ENCODE measurements at places on chromosomes 11 and 22. TPM values are rescaled to one million over a fixed set of nuclear protein-coding genes. Genes with fewer than 3 reads are reported as not detected.

The CHRNA10 gene
- total RNA-seq = 2.7 TPM

The HTR3A gene
- not detected for total RNA-seq

DNA sequence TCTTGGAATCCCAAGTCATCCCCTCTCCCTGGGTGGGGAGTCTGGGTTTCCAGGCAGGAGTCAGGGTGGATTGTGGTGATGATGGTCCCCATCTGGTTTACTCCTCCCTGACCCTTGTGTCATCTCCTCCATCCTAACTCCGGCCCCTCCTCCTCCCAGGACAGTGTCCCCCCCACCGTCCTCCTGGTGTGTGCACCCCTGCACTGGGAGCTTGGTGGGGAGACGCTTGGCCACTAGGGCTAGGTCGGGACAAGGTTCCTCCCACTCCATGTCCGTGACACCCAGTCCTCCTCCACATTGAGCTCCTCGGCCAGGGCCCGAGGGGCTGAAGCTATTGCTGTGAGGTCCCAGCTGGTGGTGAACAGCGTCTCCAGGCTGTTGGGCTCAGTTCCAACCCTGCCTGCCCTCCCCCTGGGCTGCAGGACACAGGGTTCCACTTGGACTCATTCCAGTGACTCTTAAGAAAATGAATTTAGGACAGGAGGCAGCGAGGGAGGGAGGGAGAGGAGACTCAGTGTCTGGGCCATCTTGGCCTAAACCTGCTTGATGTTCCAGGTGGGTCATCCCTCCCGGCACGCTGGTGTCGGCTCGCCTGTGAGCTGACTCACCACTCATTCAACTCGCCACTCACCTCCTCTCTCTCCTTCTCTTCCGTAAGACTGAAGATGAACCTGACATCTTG, 433.2 kb downstream of the TBC1D22A start:
- H3K4me1 ChIP-seq = no peaks in the 10 kb centered on the region
- DNase-seq = no peak
- no peak overlapping the region for H3K27ac ChIP-seq
- no peak overlapping the region for H3K4me3 ChIP-seq

DNA sequence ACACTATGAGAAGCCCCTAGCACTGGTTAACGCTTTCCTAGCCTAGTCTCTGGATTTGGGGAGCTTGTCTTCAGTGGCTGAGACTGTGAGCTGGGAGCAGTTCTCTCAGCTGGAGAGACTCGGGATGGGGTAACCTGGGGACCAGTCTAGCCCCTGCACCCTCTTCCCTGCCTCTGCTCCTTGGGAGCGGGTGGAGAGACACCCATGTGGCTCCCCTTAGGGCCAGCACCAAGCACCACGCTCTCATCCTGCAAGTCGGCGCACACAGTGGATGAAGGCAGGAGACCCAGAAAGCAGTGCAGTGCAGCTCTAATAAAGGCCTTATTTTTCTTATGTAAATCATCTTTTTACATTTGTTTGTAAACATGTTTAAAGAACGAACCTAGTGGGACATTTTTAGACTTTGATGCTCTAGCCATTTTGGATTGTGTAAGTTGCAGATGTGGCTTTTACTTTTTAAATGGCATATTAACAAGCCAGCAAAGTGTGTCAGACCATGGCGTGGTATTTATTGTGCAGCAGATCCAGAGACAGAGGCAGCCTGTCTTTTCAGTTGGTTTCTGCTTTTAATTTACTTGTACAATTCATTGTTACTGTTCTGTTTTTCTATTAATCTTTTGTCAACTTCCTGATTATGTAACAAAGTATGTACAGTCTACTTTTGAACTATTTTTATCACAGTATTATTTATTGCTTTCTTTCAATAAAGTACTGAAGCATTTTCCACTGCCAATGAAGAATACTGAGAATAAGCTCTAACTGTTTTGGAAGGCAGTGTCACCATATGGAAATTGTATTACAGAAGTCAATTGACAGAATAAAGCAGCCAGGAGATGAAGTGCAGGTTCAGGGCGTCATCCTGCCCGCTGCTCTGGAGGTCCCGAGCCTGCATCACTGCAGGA, 14.4 kb upstream of the CTTN start:
- DNase-seq = no peak
- H3K4me1 ChIP-seq = no peaks in the 10 kb centered on the region
- H3K27me3 ChIP-seq = peaks cover 2% of the 10 kb centered on the region
- H3K36me3 ChIP-seq = peaks cover 22% of the 10 kb centered on the region
- no peak overlapping the region for H3K27ac ChIP-seq

The GNAZ gene
- total RNA-seq = 0.83 TPM

DNA sequence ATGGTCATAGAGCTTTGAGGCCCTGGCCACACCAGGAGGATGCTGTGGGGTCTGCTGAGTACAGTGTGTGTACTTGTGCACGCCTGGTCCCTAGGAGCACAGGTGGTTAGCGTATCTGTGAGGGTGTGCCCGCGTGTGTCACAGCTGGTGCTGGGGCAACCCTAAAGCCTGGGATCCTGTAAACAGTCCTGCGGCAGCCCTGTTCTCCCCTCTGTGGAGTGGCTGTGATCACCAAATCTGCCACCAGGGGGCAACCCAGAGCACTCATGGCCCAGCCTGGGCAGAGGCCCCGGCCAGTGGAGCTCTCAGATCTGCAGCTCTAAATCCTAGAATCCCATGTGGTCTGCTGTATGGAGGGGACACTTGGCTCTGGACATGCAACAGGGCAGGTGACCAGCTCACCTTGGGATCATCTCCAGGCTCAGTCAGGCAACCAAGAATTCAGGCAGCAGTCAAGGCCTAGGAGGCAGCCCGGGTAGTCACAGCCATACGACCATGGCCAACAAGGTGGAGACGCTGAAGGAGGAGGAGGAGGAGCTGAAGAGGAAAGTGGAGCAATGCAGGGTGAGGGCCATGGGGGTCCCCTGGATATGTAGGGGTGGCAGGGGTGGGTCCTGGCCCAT, 3.9 kb downstream of the SH3BP1 start:
- DNase-seq = peak; percentile 96
- peaks cover 43% of the 10 kb centered on the region for H3K36me3 ChIP-seq
- H3K27me3 ChIP-seq = no peaks in the 10 kb centered on the region
- peak overlapping the region; percentile 65 for H3K27ac ChIP-seq
- H3K4me1 ChIP-seq = peaks cover 30% of the 10 kb centered on the region

The APOL5 gene
- not detected for total RNA-seq

DNA sequence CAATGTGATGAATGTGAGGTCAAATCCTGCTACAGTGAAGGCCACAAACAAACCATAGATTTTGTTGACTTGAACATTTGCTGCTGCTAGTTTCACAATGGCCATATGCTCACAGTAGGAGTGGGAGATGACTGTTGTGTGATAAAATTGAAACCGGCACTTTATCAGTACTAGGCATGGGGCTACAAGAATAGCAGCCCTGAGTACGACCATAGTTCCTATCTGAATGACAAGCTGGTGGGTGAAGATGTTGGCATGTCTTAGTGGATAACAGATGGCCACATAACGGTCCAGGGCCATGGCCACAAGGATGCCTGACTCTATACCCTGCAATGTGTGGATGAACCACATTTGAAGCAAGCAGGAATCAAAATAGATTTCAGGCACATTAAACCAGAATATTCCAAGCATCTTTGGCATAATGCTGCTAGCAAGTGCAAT, 2.8 kb downstream of the OR52A1 start:
- no peak overlapping the region for H3K27ac ChIP-seq
- no peak overlapping the region for H3K4me3 ChIP-seq
- no peaks in the 10 kb centered on the region for H3K36me3 ChIP-seq
- H3K4me1 ChIP-seq = no peaks in the 10 kb centered on the region
- DNase-seq = no peak
- H3K27me3 ChIP-seq = no peaks in the 10 kb centered on the region

DNA sequence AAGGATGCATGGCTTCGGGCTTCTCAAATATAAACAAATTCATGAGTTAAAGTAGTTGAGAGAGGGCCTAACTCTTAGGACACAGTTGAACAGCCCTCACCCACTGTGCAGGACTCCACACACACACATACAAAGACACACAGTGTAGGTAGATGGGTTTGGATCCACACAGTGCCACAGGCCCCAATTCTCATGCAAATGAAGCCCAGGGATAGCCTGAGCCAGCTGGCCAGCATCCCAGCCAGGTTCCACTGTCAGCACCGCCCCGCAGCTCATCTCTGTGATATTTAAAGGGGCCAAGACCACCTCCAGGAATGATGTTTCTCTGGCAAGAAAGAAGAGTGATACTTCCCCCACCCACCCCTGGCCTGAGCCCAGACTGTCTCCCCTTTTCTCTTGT, 11.7 kb downstream of the SLC35C1 start:
- no peak overlapping the region for H3K4me3 ChIP-seq
- no peaks in the 10 kb centered on the region for H3K27me3 ChIP-seq
- DNase-seq = no peak
- H3K36me3 ChIP-seq = peaks cover 3% of the 10 kb centered on the region

- H3K27ac ChIP-seq = peak overlapping the region; percentile 81
- H3K4me1 ChIP-seq = peaks cover 7% of the 10 kb centered on the region
- H3K36me3 ChIP-seq = peaks cover 73% of the 10 kb centered on the region
Observed at GRCh38 chr11:47478651-47479329, 29.9 kb upstream of the RAPSN start.

The TCN2 gene
- 0.35 TPM for total RNA-seq

The MFRP gene
- total RNA-seq = not detected

DNA sequence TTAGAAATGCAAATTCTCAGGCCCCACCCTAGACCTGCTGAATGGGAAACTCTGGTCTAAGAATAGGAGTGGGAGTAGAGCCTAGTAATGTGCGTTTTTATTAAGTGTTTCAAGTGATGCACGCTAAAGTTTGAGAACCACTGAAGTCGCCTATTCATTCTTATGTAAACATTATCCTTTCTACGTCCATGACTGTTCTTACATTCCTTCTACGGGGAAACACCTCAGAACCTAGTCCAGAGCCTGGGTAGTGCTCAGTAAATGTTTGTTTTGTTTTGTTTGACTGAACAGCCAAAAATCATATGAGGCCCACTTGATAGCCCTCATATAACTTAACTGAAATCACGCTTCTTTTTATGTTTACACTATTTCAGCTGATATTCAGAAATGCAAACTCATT, 29.8 kb downstream of the VSIG10L2 start:
- H3K4me3 ChIP-seq = no peak overlapping the region
- DNase-seq = no peak
- no peaks in the 10 kb centered on the region for H3K4me1 ChIP-seq
- no peak overlapping the region for H3K27ac ChIP-seq
- H3K27me3 ChIP-seq = no peaks in the 10 kb centered on the region
- no peaks in the 10 kb centered on the region for H3K36me3 ChIP-seq

GRCh38 chr22:36405221-36405661, 17.5 kb upstream of the MYH9 start:
- peak overlapping the region; percentile 43 for H3K4me3 ChIP-seq
- H3K4me1 ChIP-seq = peaks cover 32% of the 10 kb centered on the region
- peak overlapping the region; percentile 91 for H3K27ac ChIP-seq
- peak; percentile 73 for DNase-seq
- H3K36me3 ChIP-seq = no peaks in the 10 kb centered on the region
- no peaks in the 10 kb centered on the region for H3K27me3 ChIP-seq

DNA sequence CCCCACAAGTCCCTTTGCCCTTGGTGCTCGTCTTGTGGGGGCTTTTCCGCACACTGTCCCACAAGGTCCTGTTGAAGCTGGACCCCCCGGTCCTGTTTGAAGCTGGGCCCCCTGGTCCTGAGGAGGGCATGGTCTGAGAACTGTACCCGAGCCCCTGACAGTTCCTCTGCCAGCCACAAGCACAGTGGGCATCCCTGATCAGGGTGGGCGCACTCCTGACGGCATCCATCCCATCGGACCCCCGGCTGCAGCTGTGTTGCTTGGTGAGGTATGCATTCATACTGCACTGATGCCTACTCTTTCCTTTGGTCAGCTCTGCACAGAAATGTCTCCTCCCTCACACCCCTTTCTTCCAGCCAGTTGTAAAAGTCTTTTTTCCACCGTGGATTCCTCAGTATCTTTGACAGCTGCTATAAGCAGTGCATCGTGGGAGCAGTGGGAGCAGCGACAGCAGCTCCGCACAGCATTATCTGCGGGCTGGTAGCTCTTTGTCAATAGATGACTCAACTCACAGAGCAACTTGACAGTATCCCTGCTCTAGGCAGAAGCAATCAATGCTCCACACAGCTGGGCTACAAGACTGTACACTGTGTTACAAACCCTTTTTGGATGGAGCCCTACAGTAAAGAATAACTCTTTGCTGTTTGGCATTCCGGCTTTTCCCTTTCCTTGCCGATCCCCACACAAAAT, 1030.8 kb upstream of the CCDC90B start:
- H3K4me1 ChIP-seq = no peaks in the 10 kb centered on the region
- H3K27ac ChIP-seq = no peak overlapping the region
- H3K36me3 ChIP-seq = no peaks in the 10 kb centered on the region
- H3K27me3 ChIP-seq = no peaks in the 10 kb centered on the region
- no peak overlapping the region for H3K4me3 ChIP-seq

The MMP12 gene
- not detected for total RNA-seq

GRCh38 chr22:17235149-17235655, 16.0 kb upstream of the ADA2 start:
- H3K27ac ChIP-seq = peak overlapping the region; percentile 39
- H3K27me3 ChIP-seq = no peaks in the 10 kb centered on the region
- H3K4me1 ChIP-seq = peaks cover 14% of the 10 kb centered on the region
- H3K4me3 ChIP-seq = no peak overlapping the region
- no peaks in the 10 kb centered on the region for H3K36me3 ChIP-seq

DNA sequence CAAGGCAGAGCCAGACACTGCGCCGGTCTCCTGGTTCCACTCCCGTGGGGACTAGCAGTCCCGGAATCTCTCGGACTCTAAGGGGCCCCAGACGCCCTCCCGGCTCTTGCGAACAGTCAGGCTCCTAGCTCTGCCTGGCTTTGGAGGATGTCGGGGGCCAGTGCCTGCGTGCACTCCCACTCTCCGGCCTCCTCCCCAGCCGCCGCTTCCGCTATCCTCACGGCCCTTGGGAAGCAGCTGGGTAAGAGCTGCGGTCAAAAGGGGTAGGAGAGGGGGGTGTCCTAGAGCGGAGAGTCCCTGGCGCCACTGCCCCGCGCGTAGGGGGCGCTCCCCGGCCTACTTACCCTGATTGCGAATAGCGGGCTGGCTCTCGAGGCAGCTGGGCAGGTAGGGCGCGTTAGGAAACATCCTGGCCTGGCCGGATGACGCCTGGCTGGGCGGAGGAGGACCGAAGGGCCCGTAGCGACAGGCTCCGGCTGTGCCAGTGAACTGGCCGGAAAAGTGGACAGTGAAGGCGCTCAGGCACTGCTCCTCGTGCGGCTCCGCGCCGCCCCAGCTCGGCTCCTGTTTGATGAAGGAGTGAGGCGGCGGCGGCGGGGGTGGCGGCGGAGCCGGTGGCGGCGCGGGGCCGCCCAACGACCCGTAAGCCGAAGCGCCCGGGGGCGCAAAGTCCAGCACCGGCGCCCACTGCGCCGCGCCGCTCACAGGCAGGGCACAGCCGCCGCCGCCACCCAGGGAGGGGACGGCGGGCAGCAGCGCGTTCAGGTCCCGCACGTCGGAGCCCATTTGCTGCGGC, 785 bp downstream of the WT1 start:
- H3K36me3 ChIP-seq = peaks cover 3% of the 10 kb centered on the region
- no peak overlapping the region for H3K4me3 ChIP-seq
- H3K4me1 ChIP-seq = peaks cover 8% of the 10 kb centered on the region
- no peak for DNase-seq
- peaks cover 79% of the 10 kb centered on the region for H3K27me3 ChIP-seq

- H3K36me3 ChIP-seq = peaks cover 82% of the 10 kb centered on the region
- H3K4me1 ChIP-seq = peaks cover 15% of the 10 kb centered on the region
- no peak for DNase-seq
- no peak overlapping the region for H3K4me3 ChIP-seq
- H3K27ac ChIP-seq = no peak overlapping the region
- H3K27me3 ChIP-seq = no peaks in the 10 kb centered on the region
Observed at GRCh38 chr22:20090730-20091240, 10.7 kb downstream of the DGCR8 start.

All from activated CD4-positive, alpha-beta T cell treated with anti-CD3 and anti-CD28 coated beads, Interleukin-2, amount 10 ng/mL, durations not matched to agents 24 days and 14 days (primary cell).